ENCODE measurements at places on chromosomes 12 and 14. TPM values are rescaled to one million over a fixed set of nuclear protein-coding genes. Genes with fewer than 3 reads are reported as not detected.

The CYP27B1 gene
- 1.1 TPM for total RNA-seq

The FOXG1 gene
- under 0.01 TPM for total RNA-seq

The GALNT6 gene
- total RNA-seq, result 10.5 TPM

The DACT1 gene
- total RNA-seq, result 56.0 TPM

The MDP1 gene
- total RNA-seq, result 9.9 TPM

The KRT5 gene
- total RNA-seq, result 1.7 TPM

The LALBA gene
- not detected for total RNA-seq

The TAS2R46 gene
- 3.5 TPM for total RNA-seq

The PIWIL1 gene
- not detected for total RNA-seq

The PRKD1 gene
- total RNA-seq, result 5.3 TPM

The CLECL1 gene
- total RNA-seq, result not detected

The TDRD9 gene
- 0.86 TPM for total RNA-seq

The ENDOU gene
- not detected for total RNA-seq

The CPM gene
- 7.3 TPM for total RNA-seq

The TSHR gene
- not detected for total RNA-seq

The PTPRB gene
- 2.2 TPM for total RNA-seq

The TESPA1 gene
- total RNA-seq, result not detected

The PYGL gene
- 41.8 TPM for total RNA-seq

The IRAK3 gene
- 5.9 TPM for total RNA-seq

The ELK3 gene
- total RNA-seq, result 52.5 TPM

The C1S gene
- total RNA-seq, result 40.7 TPM

The OVCH1 gene
- total RNA-seq, result not detected

The STAC3 gene
- 0.43 TPM for total RNA-seq

The GPR68 gene
- total RNA-seq, result 6.1 TPM

The AMN gene
- total RNA-seq, result not detected

The FAM90A1 gene
- 0.14 TPM for total RNA-seq

The ADGRD1 gene
- total RNA-seq, result not detected

The LPAR5 gene
- total RNA-seq, result not detected

The TSPAN8 gene
- total RNA-seq, result not detected

The PTCSC3 gene
- not detected for total RNA-seq

The DAAM1 gene
- total RNA-seq, result 19.3 TPM

The AICDA gene
- total RNA-seq, result not detected

The TBX3 gene
- total RNA-seq, result 24.7 TPM

Measured in placental pericyte (primary cell).